Trophoblast cell (in vitro differentiated cells and primary cell): ENCODE measurements at places on chromosomes 4 and X.

DNA sequence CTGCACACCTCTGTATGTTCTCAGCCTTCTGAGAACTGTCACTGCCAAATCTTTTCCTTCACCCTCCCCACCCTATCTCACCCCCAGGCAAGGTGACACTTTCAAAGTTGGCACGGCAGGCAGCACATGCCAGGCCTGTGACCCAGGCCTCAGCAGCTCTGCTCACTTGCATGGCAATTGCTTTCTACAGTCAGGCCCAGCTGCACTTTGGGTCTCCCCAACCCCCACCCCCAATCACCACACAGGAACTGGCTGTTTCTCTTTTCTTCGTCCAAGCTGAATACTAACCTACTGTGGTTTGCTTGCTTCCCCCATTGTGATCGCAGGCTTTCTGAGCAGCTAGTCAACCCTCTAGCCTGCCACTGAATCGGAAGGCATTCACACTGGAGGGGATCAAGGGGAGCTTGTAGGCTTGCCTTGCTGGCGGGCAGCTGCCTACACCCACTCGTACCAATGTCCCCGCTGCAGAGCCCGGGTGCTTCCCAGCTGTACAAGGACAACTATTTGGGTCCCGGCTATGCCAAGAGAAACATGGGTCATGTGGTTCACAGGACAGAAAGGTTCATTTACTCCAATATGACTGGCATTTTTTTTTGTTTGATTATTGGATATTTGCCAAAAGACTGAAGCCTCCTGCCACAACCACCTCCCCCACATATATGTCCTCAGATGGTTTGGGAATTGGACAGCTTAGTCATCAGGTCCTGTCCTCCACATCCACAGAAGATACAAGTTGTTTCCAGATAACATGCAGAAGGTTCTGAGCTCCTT lies 28.1 kb downstream of the SLC25A43 start:
- no peaks in the 10 kb centered on the region for H3K36me3 ChIP-seq
- DNase-seq, result no peak
- H3K27me3 ChIP-seq, result no peaks in the 10 kb centered on the region
- no peak overlapping the region for H3K27ac ChIP-seq
- no peaks in the 10 kb centered on the region for H3K4me1 ChIP-seq

DNA sequence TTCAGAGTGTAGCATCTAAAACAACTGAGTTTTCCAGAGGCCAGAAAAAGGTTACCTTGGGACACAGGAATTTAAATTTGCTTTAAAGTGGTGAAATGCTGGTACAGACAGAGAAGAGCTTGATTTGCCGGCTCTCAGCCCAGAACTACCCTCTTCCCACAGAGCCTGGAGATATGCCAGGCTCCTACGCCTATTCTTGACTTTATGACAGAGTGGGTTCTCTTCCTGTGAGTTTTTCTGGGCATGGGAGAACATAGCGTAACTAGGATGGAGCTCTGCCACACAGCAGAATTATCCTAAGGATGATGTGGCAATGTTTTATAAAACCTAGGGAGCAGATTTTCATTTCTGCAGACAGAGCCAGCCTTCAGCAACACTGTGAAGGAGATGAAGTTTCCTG lies 241.8 kb downstream of the GRIA3 start:
- peak; percentile 39 for DNase-seq
- H3K4me1 ChIP-seq, result no peaks in the 10 kb centered on the region
- no peak overlapping the region for H3K27ac ChIP-seq
- no peaks in the 10 kb centered on the region for H3K27me3 ChIP-seq

DNA sequence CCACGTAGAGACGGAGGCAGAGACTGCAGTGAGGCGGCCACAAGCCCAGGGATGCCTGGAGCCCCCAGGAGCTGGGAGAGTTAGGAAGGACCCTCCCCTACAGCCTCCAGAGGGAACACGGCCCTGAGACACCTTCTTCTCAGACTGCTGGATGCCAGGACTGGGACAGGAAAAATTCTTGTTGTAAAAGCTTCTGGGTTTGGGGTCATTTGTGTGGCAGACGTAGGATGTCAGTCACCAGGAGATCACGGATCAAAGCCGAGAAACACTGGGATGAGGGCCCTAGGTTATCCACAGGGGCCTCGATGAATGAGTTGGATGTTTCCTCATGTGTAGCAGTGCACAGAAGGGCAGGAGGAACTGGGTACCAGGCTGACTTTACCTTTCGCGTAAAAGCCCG lies 163.7 kb downstream of the SHOX start:
- H3K27me3 ChIP-seq, result no peaks in the 10 kb centered on the region
- H3K4me3 ChIP-seq, result peak overlapping the region; percentile 41
- no peaks in the 10 kb centered on the region for H3K36me3 ChIP-seq
- no peak overlapping the region for H3K27ac ChIP-seq
- H3K4me1 ChIP-seq, result no peaks in the 10 kb centered on the region
- DNase-seq, result no peak

- H3K4me3 ChIP-seq, result no peak overlapping the region
- no peaks in the 10 kb centered on the region for H3K36me3 ChIP-seq
- no peaks in the 10 kb centered on the region for H3K4me1 ChIP-seq
- no peaks in the 10 kb centered on the region for H3K27me3 ChIP-seq
- no peak overlapping the region for H3K27ac ChIP-seq
Measured at GRCh38 chr4:95092766-95093165, 335.0 kb downstream of the BMPR1B start.

- DNase-seq, result peak; percentile 99
- no peaks in the 10 kb centered on the region for H3K27me3 ChIP-seq
- peaks cover 12% of the 10 kb centered on the region for H3K4me1 ChIP-seq
- H3K36me3 ChIP-seq, result no peaks in the 10 kb centered on the region
- no peak overlapping the region for H3K4me3 ChIP-seq
- no peak overlapping the region for H3K27ac ChIP-seq
Measured at GRCh38 chr4:81466841-81467671, 4.7 kb downstream of the RASGEF1B start.

DNA sequence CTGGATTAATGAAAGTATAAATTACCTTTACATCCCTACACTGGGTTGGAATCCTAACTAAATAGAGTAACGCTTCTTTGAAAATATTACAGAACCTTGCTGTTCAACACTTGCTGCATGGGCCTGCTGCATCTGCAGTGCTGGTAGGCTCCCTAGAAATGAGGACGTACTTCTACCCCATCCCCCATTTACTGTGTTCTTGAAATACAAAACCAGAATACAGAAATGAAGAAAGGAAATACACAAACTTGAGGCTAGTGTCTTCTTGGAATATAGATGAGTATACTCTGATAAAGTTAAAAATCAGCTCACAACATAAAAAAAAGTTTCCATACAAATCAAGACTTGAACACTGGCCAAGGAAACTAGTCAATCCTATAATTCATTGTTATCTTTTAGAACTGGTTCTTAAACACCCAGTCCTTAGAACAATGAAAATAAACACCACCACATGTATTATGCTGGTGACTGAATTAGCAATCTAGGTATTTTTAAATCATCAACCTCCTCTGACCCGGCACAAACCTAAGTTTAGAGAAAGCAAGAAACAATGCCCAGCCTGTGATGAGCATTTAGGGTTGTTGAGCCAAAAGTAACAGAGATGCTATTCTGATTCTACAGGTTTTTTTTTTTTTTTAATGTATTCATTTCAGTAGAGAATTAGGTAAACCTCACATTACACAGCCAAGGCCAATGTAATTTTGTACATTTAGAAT lies 49.7 kb downstream of the ATP8A1 start:
- H3K4me1 ChIP-seq, result no peaks in the 10 kb centered on the region
- no peak for DNase-seq
- no peaks in the 10 kb centered on the region for H3K36me3 ChIP-seq
- no peak overlapping the region for H3K27ac ChIP-seq
- no peak overlapping the region for H3K4me3 ChIP-seq

DNA sequence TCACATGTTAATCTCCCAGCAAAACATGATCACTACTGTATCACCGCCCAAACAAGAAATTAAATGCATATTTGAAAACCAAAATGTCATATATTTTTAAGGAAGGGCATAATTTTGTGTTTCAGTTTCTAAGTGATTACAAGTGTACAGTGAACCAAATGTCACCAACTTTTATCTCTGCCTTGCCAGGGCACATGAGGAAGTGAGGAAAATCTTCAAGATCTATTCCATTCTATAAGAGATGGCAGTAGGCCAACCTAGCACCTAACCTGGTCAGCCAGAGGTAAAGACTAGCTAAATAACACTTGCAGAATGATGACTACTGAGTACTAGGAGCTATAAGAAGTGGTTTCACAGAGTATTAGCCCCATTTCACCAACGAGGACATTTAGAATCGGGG lies 107.2 kb downstream of the ATP11C start:
- no peak for DNase-seq
- no peaks in the 10 kb centered on the region for H3K4me1 ChIP-seq
- H3K36me3 ChIP-seq, result peaks cover 2% of the 10 kb centered on the region
- H3K27ac ChIP-seq, result no peak overlapping the region
- H3K4me3 ChIP-seq, result no peak overlapping the region

DNA sequence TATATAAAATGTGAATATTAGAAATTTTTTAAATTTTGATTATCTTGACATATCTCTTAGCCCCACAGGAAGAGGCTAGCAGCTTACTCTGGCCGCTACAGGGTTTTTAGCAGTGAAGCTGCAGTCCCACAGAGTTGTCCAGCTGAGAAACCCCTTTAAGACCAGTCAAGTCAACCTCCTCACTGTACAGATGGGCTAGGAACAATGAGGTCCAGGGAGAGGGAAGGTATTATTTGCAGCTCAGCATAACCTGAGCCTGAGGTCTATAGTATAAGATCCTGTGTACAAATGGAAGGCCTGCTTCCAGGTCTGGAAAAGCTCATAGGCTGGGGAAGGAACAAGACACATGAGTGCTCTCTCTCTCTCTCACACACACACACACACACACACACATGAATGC lies 1.8 kb downstream of the VSIG4 start:
- H3K4me3 ChIP-seq, result no peak overlapping the region
- H3K27ac ChIP-seq, result no peak overlapping the region
- no peaks in the 10 kb centered on the region for H3K27me3 ChIP-seq
- H3K4me1 ChIP-seq, result no peaks in the 10 kb centered on the region
- H3K36me3 ChIP-seq, result no peaks in the 10 kb centered on the region

GRCh38 chr4:173501592-173502150 lies 28.4 kb downstream of the HAND2 start:
- peak overlapping the region; percentile 34 for H3K4me3 ChIP-seq
- DNase-seq, result no peak
- H3K36me3 ChIP-seq, result peaks cover 4% of the 10 kb centered on the region
- no peak overlapping the region for H3K27ac ChIP-seq

DNA sequence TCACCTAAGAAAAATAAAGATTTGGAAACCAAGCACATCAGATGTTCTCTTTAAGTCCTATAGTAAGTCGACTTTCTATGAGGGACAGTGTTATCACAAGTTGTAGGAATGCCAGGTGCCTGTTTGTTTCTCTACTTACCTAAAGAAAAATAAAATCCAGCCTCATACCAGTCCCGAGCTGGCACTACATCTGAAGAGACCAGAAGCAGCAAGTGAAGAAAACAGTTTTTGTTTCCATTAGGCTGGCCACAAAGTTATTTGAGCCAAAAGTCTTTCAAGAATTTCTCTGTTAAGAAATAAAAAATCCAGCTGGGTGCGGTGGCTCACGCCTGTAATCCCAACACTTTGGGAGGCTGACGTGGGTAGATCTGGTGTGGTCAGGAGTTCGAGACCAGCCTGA lies 10.8 kb upstream of the PPARGC1A start:
- H3K27ac ChIP-seq, result no peak overlapping the region
- no peak for DNase-seq
- H3K4me1 ChIP-seq, result no peaks in the 10 kb centered on the region
- no peaks in the 10 kb centered on the region for H3K36me3 ChIP-seq
- H3K27me3 ChIP-seq, result no peaks in the 10 kb centered on the region
- H3K4me3 ChIP-seq, result no peak overlapping the region
